Stimulated activated CD4-positive, alpha-beta T cell treated with anti-CD3 and anti-CD28 coated beads, Interleukin-4, amount 100 ng/mL, for 48 hours (primary cell): ENCODE measurements at places on chromosomes 16 and 17.

- no peak for DNase-seq
These were observed 28.2 kb downstream of the ZNF652 start for GRCh38 chr17:49333804-49334203.

- no peak for DNase-seq
These were observed 713 bp downstream of the KNOP1 start for GRCh38 chr16:19717314-19717713.

- no peak for DNase-seq
These were observed 64.8 kb downstream of the VAT1L start for GRCh38 chr16:77853161-77853560.

DNA sequence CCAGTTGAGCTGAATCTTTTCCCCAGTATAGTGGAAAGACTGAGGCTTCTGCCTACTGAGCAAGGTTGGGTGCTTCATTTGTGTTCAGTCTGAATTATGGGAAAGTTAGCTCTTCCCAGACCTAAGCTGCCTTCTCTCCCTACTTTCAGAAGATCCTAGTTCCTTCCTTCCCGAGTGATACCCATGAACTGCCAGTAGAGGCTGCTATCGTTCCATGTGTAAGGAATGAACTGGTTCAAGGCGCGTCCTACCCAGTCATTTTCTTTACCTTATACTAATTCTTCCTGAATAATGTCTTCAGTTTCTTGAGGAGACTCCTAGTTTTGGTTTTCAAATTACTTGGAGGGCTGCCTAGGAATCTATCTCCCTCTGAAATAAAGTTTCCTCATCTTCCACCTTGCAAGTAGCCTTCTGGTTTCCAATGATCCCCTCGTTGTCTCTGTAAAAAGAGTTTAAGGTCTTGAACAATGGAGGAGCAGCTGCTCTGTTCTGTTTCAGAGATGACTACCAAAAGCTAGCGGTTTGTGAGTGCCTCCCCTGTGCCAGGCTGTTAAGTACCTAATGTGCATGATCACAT is 934 bp upstream of the AOC2 start:
- DNase-seq: no peak

GRCh38 chr17:41196068-41196467 is 6.4 kb downstream of the KRTAP9-1 start:
- no peak for DNase-seq

GRCh38 chr16:65532258-65532657 is 410.4 kb upstream of the CDH11 start:
- DNase-seq: no peak

DNA sequence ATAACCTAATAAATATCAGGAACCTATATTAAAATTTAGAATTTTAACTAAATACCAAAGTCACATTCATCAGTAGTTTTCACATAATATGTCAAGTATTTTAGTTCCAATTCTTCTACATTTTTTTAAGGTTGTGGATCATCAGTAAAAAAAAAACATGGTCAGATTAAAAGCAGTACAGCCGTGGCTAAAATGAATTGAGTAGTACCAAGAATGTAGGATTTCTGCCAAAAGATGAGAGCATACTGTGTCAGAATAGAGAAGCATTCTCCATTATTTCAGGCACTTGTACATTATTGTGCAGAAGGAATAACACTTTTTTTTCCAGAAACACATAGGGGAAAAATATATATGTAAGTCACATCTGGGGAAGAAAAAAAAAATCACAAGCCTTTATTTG is 1176.1 kb downstream of the CDH11 start:
- DNase-seq: no peak

DNA sequence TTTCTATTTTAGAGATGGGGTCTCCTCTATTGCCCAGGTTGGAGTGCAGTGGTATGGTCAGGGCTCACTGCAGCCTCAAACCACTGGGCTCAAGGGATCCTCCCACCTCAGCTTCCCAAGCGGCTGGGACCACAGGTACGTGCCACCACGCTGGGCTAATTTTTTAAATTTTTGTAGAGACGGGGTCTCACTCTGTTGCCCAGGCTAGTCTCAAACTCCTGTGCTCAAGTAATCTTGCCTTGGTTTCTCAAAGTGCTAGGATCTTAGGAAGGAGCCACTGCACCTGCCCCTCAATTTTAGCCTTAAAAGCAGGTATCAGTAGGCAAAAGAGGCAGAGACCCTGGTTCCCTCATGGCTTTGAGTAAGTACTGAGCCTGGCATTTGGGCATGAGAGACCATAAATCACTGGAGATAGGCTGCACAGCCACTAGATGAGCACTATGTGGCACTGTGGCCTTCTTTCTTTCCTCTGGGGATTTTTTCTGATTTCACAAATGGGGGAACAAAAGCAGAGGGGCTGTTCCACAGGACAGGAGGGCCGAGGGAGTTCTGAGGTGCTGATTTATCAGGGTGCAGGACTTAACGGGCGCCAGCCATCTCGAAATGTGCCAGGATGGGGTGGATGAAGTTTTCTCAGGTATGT is 82.2 kb downstream of the PLXDC1 start:
- DNase-seq: no peak

DNA sequence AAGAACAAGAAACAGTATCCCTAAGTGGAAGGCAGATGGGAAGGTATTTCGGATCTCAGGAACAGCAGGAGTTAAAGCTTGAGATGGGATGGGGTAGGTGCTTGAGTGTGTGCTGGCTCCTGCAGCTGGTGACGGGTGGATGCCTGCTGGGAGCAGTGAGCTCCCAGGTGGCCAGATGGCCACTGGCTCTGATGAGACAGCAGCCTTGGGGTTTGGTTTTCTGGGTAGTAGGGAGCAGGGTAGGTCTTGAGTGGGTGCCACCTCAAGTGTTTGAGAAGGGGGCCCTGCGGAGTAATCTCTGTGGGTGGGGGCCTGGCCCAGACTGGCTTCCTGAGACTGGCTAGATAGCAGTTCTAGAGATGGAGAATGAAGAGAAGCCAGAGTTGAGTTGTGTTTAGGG is 10.3 kb downstream of the EPN2 start:
- DNase-seq: no peak

DNA sequence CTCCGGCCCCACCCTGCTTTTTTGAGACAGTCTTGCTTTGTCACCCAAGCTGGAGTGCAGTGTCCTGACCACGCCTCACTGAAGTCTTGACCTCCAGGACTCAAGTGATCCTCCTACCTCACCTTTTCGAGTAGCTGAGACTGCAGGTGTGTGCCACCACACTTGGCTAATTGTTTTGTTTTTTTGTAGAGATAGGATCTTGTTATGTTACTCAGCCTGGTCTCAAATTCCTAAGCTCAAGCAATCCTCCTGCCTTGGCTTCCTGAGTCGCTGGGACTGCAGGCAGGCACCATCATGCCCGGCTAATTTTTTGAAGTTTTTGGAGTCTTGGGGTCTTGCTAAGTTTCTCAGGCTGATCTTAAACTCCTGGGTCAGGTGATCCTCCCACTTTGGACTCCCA is 206.7 kb downstream of the SHISA9 start:
- no peak for DNase-seq

- DNase-seq: no peak
These were observed 10.6 kb upstream of the IRX3 start for GRCh38 chr16:54297154-54297553.

DNA sequence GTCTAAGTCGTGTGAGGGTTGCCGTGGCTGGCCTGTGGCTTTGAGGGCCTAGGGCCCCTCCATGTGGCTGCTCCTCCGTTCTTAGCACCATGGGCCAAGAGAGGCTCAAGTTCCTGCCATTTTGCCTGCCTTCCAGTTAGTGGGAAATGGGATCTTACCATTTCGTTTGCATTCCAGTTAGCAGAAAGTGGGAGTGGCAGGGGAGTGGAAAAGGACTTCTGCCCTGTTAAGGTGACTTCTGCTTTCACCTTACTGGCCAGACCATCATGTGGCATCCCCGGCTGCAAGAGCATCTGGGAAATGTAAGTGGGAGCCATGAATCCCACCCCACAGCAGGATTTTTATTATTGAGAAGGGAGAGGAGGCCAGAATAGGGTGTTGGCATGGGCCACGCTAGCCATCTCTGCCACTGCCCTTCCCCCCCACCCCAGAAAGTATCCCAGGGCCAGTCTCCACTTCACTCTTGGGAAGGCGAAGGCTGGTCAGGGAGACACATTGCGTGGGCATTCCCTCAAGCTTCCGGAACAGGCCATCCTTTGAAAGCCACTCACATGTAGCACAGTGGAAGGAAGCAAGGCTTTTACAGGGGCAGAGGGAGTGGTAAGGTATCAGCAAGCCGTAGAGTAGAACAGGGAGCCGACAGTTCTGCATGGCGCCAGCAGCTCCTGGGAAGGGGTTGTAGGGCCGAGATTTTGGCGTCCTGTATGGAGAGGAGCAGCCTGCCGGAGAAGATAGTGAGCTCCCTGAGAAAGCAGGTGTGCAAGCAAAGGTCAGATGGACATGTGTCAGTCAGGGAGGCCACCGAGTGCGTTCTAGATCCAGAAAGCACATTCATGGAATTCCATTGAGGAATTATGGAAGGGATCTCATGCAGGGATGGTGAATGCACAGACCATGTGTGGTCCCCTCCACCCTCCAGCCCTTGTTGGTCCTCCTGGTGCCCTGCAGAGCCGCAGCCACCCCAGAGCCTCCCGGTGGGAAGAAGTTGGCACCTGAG is 33.4 kb downstream of the CMIP start:
- no peak for DNase-seq

- DNase-seq: no peak
These were observed 1.8 kb downstream of the C16orf54 start for GRCh38 chr16:29743827-29744531.

DNA sequence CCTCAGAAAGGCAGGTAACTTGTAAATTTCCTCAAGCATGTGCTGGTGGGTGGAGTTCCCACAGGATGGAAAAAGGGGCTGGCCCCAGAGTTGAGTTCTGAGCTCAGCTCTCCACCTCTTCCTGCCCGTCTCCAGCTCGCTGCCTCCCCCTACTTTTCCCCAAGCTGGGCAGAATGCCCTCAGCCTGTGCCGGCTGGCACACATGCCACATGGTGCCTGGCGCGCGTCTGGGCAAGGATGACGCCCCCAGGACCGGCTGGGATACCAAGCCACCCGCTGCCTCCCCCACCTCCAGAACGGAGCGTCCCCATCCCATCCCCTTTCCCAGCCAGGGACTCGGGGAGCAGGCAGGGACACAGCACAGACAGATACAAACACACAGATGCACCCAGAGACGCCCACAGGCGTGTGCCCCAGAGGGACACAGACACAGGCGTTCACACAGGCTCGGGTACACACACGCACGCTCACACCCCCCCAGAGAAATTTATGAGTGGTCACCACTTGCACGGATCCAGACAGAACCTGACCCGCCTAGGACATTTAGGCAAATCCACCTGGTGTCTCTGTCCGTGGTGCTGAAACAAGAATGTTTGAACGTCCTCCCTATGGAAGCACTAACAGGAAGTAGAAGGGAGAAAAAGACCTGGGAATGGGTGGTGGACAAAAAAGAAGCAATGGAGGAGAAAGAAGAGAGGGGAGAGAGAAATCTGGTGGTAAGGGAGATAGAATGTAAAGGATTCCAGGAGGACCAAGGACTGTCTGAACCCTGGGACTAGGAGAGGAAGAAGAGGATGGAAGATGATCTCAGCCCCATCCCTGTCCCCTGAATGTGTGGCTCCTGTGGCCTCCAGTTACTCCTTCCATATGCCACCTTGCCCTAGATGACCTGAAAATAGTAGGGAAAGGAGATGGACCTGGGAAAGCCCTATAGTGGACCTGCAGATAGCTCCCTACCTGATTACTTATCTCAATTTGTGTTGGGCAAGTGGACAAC is 15.5 kb downstream of the NEUROD2 start:
- DNase-seq: no peak

- DNase-seq: no peak
These were observed 30.9 kb downstream of the HOXB1 start for GRCh38 chr17:48499735-48500434.

GRCh38 chr17:21164216-21164615 is 37.5 kb downstream of the DHRS7B start:
- no peak for DNase-seq

GRCh38 chr17:2212400-2212981 is 91.1 kb downstream of the SMG6 start:
- no peak for DNase-seq

DNA sequence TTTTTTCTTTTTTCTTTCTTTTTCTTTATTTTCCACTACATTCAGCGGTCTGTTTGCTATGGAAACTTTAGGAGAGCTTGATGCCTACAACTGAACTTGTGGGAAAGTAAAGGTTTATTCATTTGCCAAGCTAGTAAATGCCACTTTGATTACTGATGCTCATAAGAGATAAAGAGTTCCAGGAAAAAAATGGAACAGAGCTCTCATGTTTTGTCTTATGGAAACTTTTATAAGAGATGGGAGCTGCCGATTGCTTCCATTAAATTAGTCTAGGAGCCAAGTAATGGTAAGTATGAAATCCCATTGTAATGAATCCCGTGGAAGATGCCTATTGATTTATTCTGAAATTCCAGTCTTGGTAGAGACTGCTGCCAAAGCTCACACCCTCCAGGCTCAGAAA is 7.1 kb downstream of the ANKFN1 start:
- DNase-seq: no peak

DNA sequence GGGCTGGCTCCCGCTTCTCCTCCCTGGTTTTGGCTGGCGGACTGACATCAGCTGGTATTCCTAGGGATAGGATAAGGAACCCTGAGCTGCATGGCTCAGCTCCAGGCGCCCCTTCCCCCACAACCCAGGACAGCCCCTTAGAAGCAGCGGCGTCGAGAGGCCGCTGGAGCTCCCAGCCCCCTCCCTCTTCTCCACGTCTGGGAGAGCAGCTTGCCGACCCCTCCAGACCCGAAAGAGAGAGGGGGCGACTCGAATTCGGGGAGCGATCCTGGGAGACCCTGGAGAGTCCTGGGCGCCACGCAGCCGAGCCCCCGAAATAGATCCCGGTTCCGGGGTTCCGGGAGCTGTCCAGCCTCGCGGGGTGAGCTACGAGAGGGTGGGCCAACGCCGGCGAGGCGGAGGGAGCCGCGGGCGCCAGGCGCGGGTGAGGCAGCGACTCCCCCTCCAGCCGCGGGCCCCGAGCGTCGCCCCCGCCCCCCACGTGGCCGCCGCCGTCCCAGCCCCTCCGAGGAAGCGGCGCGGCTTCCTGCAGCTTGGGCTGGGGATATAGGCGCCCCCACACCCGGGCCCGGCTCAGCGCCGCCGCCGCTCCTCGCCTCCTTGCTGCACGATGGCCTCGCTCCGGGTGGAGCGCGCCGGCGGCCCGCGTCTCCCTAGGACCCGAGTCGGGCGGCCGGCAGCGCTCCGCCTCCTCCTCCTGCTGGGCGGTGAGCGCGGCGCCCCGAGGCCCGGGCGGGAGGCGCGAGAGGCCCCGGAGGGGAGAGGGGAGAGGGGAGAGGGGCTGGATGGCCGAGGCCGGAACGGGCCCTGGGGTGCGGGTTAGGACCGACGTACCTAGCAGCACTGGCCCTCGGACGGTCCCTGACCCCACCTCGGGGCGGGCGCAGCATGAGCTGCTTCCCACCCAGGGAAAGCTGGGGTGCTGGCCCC is at the start of gene RAMP2:
Gene RAMP2, plus strand, starts transcription at position 576 of the 930 bp plus-strand sequence. Its CDS starts 35 bp downstream, at position 611.
- DNase-seq: no peak

DNA sequence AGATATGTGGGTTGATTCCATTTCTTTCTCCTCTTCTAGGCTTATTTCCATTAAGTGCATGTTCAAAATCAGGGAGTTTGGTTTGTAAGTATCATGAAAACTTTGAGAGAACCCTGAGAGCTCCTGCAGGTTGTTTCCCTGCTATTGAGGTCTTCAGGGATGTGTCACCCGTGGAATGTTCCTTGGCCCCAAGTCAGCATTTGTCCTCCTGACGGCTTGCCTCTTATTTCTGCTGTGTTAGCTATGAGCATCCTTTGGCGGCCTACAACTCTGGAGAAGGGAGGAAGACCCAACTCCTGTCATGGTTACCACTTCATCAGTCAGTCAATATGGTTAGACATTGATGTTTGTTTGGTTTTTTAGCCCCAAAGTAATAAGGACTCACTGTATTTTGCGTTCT is 180.8 kb downstream of the FTO start:
- no peak for DNase-seq

GRCh38 chr17:8072341-8072728 is 15.2 kb downstream of the ALOX12B start:
- DNase-seq: no peak
